Panc1 (cell line): ENCODE measurements at places on chromosomes 5 and 9.

DNA sequence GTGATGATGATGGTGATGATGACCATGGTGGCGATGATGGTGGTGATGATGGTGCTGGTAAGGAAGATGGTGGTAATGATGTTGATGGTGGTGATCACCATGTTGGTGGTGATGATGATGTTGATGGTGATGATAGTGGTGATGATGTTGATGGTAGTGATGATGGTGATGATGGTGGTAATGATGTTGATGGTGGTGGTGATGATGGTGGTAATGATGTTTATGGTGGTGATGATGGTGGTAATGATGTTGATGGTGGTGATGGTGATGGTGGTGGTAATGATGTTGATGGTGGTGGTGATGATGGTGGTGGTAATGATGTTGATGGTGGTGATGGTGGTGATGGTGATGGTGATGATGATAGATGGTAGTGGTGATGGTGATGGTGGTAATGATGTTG lies 20.7 kb upstream of the RXRA start:
- no peaks in the 10 kb centered on the region for H3K36me3 ChIP-seq
- H3K4me3 ChIP-seq, result no peak overlapping the region
- no peaks in the 10 kb centered on the region for H3K27me3 ChIP-seq
- no peak overlapping the region for H3K27ac ChIP-seq
- no peaks in the 10 kb centered on the region for H3K4me1 ChIP-seq

GRCh38 chr5:95621839-95622629 lies 2.1 kb downstream of the GPR150 start:
- no peaks in the 10 kb centered on the region for H3K27me3 ChIP-seq
- H3K4me1 ChIP-seq, result peaks cover 8% of the 10 kb centered on the region
- no peak overlapping the region for H3K4me3 ChIP-seq
- H3K27ac ChIP-seq, result peak overlapping the region; percentile 65; the same call in 1 of the 2 replicates

GRCh38 chr5:1190278-1190677 lies 11.1 kb upstream of the SLC6A19 start:
- DNase-seq, result no peak
- no peak overlapping the region for H3K4me3 ChIP-seq
- peaks cover 14% of the 10 kb centered on the region for H3K27me3 ChIP-seq
- H3K27ac ChIP-seq, result no peak overlapping the region

DNA sequence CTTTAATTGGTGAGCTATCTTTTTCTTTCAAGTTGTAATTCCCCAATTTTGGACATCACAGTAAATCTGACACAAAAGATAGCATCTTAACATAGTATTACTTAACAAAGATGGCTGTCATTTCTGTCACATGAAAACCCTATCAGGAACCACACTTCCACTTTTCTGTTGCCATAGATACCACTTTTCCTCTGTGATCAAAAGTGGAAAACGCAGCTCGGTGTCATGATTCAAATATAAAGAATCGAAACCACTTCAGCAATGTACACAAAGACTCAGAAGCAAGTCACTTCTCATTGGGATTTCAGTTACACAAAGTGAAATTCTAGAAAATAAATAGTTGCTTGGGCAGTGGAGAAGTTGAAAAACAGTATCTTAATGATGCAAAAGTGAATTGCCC lies 524.9 kb upstream of the ITGA1 start:
- no peak overlapping the region for H3K27ac ChIP-seq
- no peak for DNase-seq
- H3K36me3 ChIP-seq, result no peaks in the 10 kb centered on the region
- H3K4me1 ChIP-seq, result no peaks in the 10 kb centered on the region
- no peak overlapping the region for H3K4me3 ChIP-seq

- no peaks in the 10 kb centered on the region for H3K27me3 ChIP-seq
- H3K27ac ChIP-seq, result no peak overlapping the region
- no peaks in the 10 kb centered on the region for H3K4me1 ChIP-seq
- H3K36me3 ChIP-seq, result no peaks in the 10 kb centered on the region
- H3K4me3 ChIP-seq, result peak overlapping the region; percentile 48
- DNase-seq, result no peak
Observed at GRCh38 chr9:124030969-124031451, 19.4 kb downstream of the LHX2 start.

DNA sequence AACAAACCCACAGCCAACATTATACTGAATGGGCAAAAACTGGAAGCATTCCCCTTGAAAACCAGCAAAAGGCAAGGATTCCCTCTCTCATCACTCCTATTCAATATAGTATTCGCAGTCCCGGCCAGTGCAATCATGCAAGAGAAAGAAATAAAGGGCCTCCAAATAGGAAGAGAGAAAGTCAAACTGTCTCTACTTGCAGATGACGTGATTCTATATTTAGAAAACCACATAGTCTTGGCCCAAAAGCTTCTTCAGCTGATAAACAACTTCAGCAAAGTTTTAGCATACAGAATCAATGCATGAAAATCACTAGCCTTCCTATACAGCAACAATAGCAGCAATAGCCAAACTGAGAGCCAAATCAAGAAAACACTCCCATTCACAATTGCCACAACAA lies 333.7 kb upstream of the EDIL3 start:
- no peak for DNase-seq
- no peak overlapping the region for H3K27ac ChIP-seq
- no peaks in the 10 kb centered on the region for H3K4me1 ChIP-seq
- no peaks in the 10 kb centered on the region for H3K36me3 ChIP-seq

- no peak for DNase-seq
- H3K27ac ChIP-seq, result no peak overlapping the region
- H3K4me3 ChIP-seq, result no peak overlapping the region
- H3K4me1 ChIP-seq, result no peaks in the 10 kb centered on the region
Observed at GRCh38 chr5:77920359-77921058, 144.4 kb upstream of the TBCA start.

DNA sequence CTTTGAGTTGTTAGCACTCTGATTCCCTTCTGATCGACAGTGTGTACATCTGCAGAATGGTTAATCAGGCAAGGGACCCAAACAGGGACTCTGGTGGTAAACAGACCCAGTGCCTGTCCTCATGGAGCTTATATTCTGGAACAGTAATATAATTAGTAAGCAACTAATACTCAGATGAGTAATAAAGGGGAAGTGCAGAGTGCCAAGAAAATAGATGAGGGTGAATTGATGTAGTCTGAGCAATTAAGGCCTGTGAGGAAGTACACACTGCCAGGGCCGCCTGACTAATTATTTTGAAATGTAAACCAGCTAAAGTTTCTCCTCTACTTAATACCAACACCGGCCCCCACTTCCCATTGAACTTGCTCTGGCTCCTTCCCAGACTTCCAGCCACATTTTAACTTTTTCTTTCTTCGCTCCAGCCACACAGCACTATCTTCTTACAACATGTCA lies 4.2 kb downstream of the DHX29 start:
- DNase-seq, result no peak
- H3K4me3 ChIP-seq, result no peak overlapping the region
- no peaks in the 10 kb centered on the region for H3K27me3 ChIP-seq
- H3K36me3 ChIP-seq, result peaks cover 4% of the 10 kb centered on the region

- DNase-seq, result no peak
- H3K36me3 ChIP-seq, result no peaks in the 10 kb centered on the region
- H3K4me1 ChIP-seq, result no peaks in the 10 kb centered on the region
- peak overlapping the region; percentile 13; the same call in 1 of the 2 replicates for H3K4me3 ChIP-seq
Observed at GRCh38 chr9:110578575-110579033, 937 bp downstream of the SVEP1 start.

- no peaks in the 10 kb centered on the region for H3K27me3 ChIP-seq
- H3K27ac ChIP-seq, result no peak overlapping the region
- no peak for DNase-seq
- no peak overlapping the region for H3K4me3 ChIP-seq
Observed at GRCh38 chr9:127887792-127888191, 10.3 kb upstream of the AK1 start.

DNA sequence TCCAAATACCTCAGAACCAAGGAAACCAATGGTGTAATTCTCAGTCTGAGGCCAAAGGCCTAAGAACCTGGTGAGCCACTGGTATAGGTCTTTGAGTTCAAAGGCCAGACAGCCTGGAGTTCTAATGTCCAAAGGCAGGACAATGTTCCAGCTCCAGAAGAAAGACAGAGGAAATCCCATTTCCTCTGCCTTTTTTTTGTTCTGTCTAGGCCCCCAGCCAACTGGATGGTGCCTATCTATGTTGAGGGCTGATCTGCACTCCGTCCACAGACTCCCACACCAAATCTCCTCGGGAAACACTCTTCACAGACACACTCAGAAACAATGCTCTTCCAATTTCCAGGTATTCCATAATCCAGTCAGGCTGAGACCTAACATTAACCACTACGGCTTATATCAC lies 30.1 kb downstream of the FNIP1 start:
- DNase-seq, result no peak
- no peaks in the 10 kb centered on the region for H3K36me3 ChIP-seq
- no peak overlapping the region for H3K4me3 ChIP-seq
- no peak overlapping the region for H3K27ac ChIP-seq
- no peaks in the 10 kb centered on the region for H3K27me3 ChIP-seq

GRCh38 chr5:54443270-54443669 lies 12.2 kb upstream of the HSPB3 start:
- H3K27me3 ChIP-seq, result no peaks in the 10 kb centered on the region
- no peaks in the 10 kb centered on the region for H3K4me1 ChIP-seq
- H3K27ac ChIP-seq, result no peak overlapping the region
- no peak overlapping the region for H3K4me3 ChIP-seq
- no peak for DNase-seq

DNA sequence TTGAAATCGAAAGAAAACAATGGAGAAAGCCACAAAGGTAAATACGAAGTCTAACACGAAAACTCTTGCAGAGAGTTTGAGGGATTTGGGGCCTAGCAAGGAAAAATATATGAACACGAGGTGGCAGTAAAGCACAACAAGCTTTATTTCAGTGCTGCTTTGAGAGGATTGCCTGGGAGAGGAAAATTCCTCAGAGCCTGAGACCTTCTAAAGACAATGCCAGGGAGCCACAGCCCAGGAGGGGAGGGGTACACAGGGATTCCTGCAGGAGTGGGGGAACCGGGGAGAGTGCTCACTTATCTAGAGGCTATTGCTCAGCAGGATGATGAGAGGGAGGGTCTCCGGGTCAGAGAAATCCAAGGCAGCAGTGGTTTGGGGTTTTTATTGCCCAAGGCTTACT lies 134.9 kb upstream of the ADCY2 start:
- no peaks in the 10 kb centered on the region for H3K36me3 ChIP-seq
- no peak overlapping the region for H3K4me3 ChIP-seq
- H3K4me1 ChIP-seq, result no peaks in the 10 kb centered on the region
- DNase-seq, result peak; percentile 15

- no peaks in the 10 kb centered on the region for H3K27me3 ChIP-seq
- DNase-seq, result no peak
- no peaks in the 10 kb centered on the region for H3K36me3 ChIP-seq
- H3K4me3 ChIP-seq, result no peak overlapping the region
- H3K4me1 ChIP-seq, result no peaks in the 10 kb centered on the region
Observed at GRCh38 chr5:31068287-31068686, 125.2 kb upstream of the CDH6 start.
